Ascending aorta (tissue), 2 donors: ENCODE measurements at places on chromosomes 6 and 20. TPM values are rescaled to one million over a fixed set of nuclear protein-coding genes. Genes with fewer than 3 reads are reported as not detected.

Gene PLCB1
- total RNA-seq: 22.9 TPM

Gene FAXC
- total RNA-seq: not detected

Gene FAM83B
- total RNA-seq: not detected

Gene PAX1
- not detected for total RNA-seq

Gene SLC22A3
- total RNA-seq: 29.6 TPM

Gene IMPG1
- not detected for total RNA-seq

Gene FAM8A1
- total RNA-seq: 31.5 TPM

Gene UBE2C
- total RNA-seq: not detected

Gene SNPH
- total RNA-seq: 10.4 TPM

Gene NKX2-4
- total RNA-seq: not detected

Gene TXLNB
- total RNA-seq: not detected

GRCh38 chr6:16109659-16110305 is 19.1 kb upstream of the MYLIP start:
- H3K4me3 ChIP-seq: no peak overlapping the region
- H3K4me1 ChIP-seq: peaks cover 26% of the 10 kb centered on the region
- DNase-seq: no peak
- no peaks in the 10 kb centered on the region for H3K27me3 ChIP-seq
- H3K36me3 ChIP-seq: no peaks in the 10 kb centered on the region

DNA sequence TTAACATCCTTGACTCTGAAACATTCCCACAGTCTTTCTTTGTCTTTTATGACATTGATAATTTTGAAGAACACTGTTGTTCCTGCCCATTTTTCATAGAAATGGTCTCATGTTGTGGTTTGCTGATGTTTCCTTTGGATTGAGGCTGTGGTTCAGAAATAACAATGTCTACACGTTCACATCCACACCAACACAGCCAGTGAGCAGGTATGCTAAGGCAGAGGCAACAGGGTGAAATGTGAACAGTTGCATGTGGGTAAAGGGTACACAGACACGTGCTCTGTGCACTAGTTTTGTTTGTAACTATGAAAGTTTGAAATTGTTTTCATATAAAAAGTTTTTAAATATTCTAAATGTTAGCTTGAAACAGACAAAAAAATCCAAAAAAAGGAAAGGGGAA is 78.4 kb downstream of the GINS1 start:
- no peak for DNase-seq
- H3K27me3 ChIP-seq: no peaks in the 10 kb centered on the region
- no peaks in the 10 kb centered on the region for H3K4me1 ChIP-seq
- no peak overlapping the region for H3K27ac ChIP-seq

GRCh38 chr6:132114201-132114825 is 163.1 kb upstream of the CCN2 start:
- no peak overlapping the region for H3K4me3 ChIP-seq
- peak overlapping the region; percentile 74 for H3K27ac ChIP-seq
- H3K27me3 ChIP-seq: no peaks in the 10 kb centered on the region
- DNase-seq: no peak
- H3K36me3 ChIP-seq: no peaks in the 10 kb centered on the region

GRCh38 chr6:101108286-101108685 is 227.2 kb upstream of the ASCC3 start:
- no peaks in the 10 kb centered on the region for H3K36me3 ChIP-seq
- no peak overlapping the region for H3K27ac ChIP-seq
- H3K4me3 ChIP-seq: no peak overlapping the region
- no peaks in the 10 kb centered on the region for H3K27me3 ChIP-seq
- DNase-seq: no peak
- no peaks in the 10 kb centered on the region for H3K4me1 ChIP-seq

DNA sequence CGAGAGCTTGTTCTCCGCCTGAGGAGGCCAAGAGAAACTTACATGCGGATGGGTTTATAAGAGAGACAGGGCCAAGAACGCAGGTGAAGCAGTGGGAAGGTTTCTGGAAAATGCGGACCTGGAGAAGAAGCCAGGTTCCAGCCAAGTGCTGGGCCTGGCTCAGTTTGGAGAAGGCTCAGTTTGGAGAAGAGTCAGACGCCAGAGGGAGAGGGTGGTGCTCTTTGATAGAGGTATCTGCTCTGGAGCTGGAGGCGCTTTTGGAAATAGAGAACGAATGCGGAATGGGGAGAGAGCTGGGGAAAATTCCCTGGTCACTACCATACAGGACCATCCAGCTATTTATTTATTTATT is 753 bp downstream of the RSPH9 start:
- H3K36me3 ChIP-seq: peaks cover under 1% of the 10 kb centered on the region
- H3K4me1 ChIP-seq: no peaks in the 10 kb centered on the region
- DNase-seq: no peak
- H3K27me3 ChIP-seq: no peaks in the 10 kb centered on the region
- peak overlapping the region; percentile 57 for H3K4me3 ChIP-seq

- H3K27ac ChIP-seq: no peak overlapping the region
- no peak overlapping the region for H3K4me3 ChIP-seq
- H3K27me3 ChIP-seq: no peaks in the 10 kb centered on the region
- H3K36me3 ChIP-seq: no peaks in the 10 kb centered on the region
- DNase-seq: no peak
Observed at GRCh38 chr6:56685102-56685733, 42.5 kb upstream of the DST start.

- no peaks in the 10 kb centered on the region for H3K4me1 ChIP-seq
- H3K36me3 ChIP-seq: no peaks in the 10 kb centered on the region
- no peak overlapping the region for H3K27ac ChIP-seq
- H3K27me3 ChIP-seq: no peaks in the 10 kb centered on the region
- no peak overlapping the region for H3K4me3 ChIP-seq
- DNase-seq: no peak
Observed at GRCh38 chr20:32130352-32130751, 20.8 kb downstream of the TM9SF4 start.

DNA sequence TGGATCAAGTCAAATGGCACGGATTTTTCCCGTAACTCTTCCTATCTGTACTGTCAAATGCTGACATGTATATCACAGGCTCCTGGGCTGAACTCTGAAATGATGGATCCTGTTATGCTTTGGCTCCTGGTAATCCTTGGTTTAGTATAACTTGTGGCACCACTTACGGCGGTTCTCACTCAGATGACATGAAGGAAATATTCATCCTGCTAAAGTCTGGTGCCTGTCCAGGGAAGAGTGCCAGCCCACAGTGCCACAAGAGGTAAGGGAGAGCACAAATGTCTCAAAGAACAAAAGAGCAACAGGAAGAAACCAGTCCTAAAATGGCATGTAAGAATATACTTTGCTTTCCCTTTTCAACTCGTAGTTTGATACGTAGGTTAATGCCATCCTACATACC is 93.1 kb upstream of the TAB2 start:
- DNase-seq: no peak
- H3K36me3 ChIP-seq: no peaks in the 10 kb centered on the region
- no peak overlapping the region for H3K4me3 ChIP-seq
- H3K27ac ChIP-seq: no peak overlapping the region
- no peaks in the 10 kb centered on the region for H3K27me3 ChIP-seq

DNA sequence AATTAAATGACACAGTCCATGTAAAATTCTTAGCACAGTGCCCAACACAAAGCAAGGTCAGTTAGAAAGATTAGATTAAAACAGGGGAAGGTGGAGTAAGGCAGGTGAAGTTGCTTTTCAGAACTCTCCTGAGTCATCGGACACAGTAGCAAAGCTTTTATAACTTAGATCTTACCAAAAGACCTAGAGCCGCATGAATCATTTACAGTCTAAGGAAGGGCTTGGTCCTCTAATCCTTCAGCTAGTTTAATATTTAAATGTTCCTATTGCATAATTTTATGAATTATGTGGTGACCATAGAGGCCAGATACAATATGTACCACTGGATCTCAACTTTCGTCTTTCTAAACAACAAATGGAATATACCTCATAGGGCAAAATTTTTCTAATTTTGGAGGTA is 202.1 kb upstream of the SNX9 start:
- H3K27me3 ChIP-seq: no peaks in the 10 kb centered on the region
- H3K36me3 ChIP-seq: no peaks in the 10 kb centered on the region
- no peaks in the 10 kb centered on the region for H3K4me1 ChIP-seq
- H3K4me3 ChIP-seq: no peak overlapping the region
- H3K27ac ChIP-seq: no peak overlapping the region

DNA sequence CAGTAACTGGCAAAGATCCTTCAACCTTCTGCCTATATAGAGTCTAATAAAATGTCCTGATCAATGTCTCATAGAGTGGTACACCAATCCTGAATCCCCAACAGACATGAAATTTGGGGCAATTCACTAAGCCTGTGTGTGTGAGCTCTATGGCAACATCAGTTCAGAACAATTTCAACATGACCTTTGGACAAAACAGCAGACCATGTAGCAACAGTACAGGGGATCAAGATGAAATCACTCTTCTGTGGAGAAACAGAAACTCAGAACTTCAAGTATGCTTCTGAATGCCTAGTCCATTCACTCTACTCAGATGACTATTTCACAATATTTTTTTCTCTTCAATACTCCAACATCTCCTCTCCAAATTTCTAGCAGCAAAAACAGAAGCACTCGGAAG is 49.1 kb upstream of the OPRM1 start:
- no peaks in the 10 kb centered on the region for H3K36me3 ChIP-seq
- H3K27me3 ChIP-seq: no peaks in the 10 kb centered on the region
- H3K4me1 ChIP-seq: no peaks in the 10 kb centered on the region
- no peak overlapping the region for H3K27ac ChIP-seq
- H3K4me3 ChIP-seq: no peak overlapping the region
- DNase-seq: no peak

DNA sequence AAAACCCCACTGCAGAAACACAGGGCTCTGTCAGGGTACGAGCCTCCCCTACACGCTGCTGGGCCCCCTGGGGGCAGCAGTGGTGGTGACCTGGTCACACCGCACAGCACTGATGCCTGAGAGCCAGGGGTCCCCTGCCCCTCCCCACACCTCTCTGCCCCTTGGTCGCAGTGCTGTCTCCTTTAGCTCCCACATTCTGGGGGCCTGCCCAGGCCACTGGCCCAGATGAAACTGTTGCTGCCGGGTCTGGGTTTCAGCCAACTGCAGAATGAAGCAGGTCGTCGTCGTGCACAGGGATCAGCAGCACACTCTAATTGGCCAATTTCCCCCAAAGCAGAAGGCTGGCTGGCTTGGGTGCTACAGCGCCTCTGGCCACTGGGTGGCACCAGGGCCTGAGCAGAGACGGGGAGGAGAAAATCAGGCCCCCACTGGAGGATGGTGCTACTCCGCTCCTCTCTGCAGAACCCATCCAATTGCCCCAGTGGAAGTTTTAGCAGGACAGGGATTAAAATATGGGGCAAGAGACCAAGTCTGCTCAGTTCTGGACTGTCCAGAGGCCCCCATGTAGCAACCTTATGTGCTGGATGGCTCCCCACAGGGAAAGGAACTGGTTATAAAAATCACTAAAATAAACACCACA is 26.1 kb downstream of the DIDO1 start:
- peak; percentile 23 for DNase-seq
- H3K27me3 ChIP-seq: no peaks in the 10 kb centered on the region
- H3K4me1 ChIP-seq: peaks cover 26% of the 10 kb centered on the region
- peaks cover 59% of the 10 kb centered on the region for H3K36me3 ChIP-seq
- H3K4me3 ChIP-seq: no peak overlapping the region

DNA sequence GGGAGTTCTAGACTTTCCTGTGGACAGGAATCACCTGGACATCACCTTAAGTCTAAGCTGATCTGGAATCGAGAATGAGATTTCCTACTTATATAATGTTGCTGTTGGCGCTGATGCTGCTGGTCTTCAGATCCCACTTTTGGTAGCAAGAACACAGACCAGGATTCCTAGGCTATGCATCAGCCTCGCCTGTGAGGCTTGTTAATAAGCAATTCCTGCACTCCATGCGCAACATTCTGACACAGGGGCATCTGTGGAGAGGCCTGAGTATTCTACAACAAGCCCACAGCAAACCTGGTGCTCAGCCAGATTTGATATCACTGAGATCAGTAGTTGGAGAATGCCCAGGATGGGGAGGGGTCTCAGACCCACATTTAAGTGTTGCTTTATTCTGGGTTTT is 52.0 kb upstream of the TRIM26 start:
- H3K4me3 ChIP-seq: no peak overlapping the region
- H3K27me3 ChIP-seq: no peaks in the 10 kb centered on the region
- no peak for DNase-seq

- H3K27ac ChIP-seq: no peak overlapping the region
- H3K4me3 ChIP-seq: no peak overlapping the region
- H3K27me3 ChIP-seq: no peaks in the 10 kb centered on the region
- no peaks in the 10 kb centered on the region for H3K36me3 ChIP-seq
- DNase-seq: no peak
Observed at GRCh38 chr6:44855562-44856411, 468.3 kb downstream of the CDC5L start.

- no peaks in the 10 kb centered on the region for H3K27me3 ChIP-seq
- H3K27ac ChIP-seq: no peak overlapping the region
- H3K4me1 ChIP-seq: no peaks in the 10 kb centered on the region
- DNase-seq: no peak
Observed at GRCh38 chr20:9996944-9997343, 37.8 kb upstream of the ANKEF1 start.

DNA sequence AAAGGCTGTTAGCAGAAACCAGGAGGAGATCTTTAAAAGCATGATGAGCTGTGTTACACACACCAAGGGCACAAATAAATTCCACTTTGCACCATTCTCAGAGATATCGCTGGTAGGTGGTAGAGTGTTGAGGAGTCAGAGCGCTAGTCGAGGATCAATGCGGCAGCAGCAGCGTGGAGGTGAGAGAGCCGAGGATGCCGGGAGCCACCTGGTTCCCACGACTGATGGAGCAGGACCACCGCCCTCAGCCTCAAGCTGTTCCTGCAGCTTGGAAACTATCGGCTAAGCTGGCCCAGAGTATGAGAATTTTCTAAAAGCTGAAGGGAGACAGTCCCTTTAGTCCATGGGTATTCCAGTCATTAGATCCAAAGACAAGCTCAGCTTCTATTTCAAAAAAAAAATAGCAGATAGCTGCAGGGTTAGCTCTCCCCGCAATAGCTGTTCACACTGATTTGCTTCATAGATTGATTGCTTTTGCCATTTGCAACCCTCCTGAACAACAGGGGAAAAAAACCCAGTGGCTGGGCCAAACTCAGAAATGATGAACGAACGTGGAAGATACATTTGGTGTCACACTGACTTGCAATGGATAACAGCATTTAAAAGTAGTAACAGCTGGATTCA is 106.2 kb downstream of the LCA5 start:
- no peak for DNase-seq
- no peaks in the 10 kb centered on the region for H3K4me1 ChIP-seq
- H3K4me3 ChIP-seq: no peak overlapping the region
- H3K27ac ChIP-seq: no peak overlapping the region
- H3K27me3 ChIP-seq: no peaks in the 10 kb centered on the region

DNA sequence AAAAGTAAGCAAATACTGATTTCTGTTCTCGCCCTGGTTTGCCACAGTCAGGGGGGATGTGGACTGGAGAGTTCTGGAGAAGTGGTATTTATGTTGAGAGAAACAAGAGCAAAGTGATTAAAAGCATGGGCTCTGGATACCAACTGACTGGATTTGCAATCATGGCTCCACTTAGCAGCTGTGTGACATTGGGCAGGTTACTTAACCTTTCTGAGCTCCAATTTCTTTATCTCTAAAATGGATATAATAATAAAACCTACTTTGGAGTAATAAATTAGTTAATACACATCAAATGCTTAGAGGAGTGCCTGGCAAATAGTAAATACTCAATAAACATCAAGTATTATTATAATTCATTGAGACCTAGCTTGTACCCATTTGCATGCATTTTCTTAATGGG is 111.7 kb downstream of the CLIC5 start:
- DNase-seq: no peak
- no peaks in the 10 kb centered on the region for H3K4me1 ChIP-seq
- no peak overlapping the region for H3K27ac ChIP-seq

- no peaks in the 10 kb centered on the region for H3K27me3 ChIP-seq
- peaks cover 27% of the 10 kb centered on the region for H3K36me3 ChIP-seq
- H3K4me3 ChIP-seq: no peak overlapping the region
- H3K4me1 ChIP-seq: peaks cover 19% of the 10 kb centered on the region
- peak; percentile 64 for DNase-seq
Observed at GRCh38 chr20:50569864-50570836, 60.0 kb downstream of the PTPN1 start.
